Stimulated activated CD8-positive, alpha-beta memory T cell treated with anti-CD3 and anti-CD28 coated beads, Interleukin-7, amount 100 ng/mL, for 1 hour (primary cell): ENCODE measurements at places on chromosomes 2 and 18.

DNA sequence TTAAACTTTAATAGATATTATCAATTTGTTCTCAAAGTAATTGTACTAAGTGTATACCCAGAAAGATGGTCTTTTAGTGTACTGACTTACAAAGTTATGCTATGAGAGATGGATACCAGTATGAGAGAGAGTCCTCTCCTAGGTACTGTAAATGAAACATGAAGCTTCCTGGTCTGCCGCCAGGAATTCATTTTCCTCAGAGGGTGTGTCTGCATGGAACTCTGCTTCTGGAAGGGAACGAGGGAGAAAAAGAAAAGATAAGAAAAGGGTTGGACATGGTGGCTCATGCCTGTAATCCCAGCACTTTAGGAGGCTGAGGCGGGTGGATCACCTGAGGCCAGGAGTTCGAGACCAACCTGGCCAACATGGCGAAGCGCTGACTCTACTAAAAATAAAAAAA is 2.2 kb upstream of the SSB start:
- no peak for DNase-seq

GRCh38 chr2:73337828-73338227 is 44.5 kb upstream of the EGR4 start:
- no peak for DNase-seq

DNA sequence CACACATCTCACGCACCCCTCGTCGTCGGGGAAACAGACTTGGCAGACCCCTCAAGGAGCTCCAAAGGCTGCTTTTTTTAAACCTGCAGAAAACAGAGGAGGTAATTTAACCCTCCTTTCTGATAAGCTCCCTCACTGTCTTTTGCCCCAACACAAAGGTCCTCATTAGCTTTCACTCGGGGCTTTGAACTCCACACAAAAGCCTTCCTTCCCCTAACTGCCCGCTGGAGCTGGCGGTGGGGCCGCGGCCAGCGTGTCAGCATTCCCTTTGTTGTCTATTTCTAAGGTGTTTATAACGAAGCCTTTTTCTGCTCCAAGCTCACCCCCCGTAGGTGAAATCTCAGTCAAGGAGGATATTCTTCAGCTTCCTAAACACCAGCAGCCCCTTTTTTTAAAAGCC is 43.5 kb upstream of the ID2 start:
- DNase-seq: no peak

DNA sequence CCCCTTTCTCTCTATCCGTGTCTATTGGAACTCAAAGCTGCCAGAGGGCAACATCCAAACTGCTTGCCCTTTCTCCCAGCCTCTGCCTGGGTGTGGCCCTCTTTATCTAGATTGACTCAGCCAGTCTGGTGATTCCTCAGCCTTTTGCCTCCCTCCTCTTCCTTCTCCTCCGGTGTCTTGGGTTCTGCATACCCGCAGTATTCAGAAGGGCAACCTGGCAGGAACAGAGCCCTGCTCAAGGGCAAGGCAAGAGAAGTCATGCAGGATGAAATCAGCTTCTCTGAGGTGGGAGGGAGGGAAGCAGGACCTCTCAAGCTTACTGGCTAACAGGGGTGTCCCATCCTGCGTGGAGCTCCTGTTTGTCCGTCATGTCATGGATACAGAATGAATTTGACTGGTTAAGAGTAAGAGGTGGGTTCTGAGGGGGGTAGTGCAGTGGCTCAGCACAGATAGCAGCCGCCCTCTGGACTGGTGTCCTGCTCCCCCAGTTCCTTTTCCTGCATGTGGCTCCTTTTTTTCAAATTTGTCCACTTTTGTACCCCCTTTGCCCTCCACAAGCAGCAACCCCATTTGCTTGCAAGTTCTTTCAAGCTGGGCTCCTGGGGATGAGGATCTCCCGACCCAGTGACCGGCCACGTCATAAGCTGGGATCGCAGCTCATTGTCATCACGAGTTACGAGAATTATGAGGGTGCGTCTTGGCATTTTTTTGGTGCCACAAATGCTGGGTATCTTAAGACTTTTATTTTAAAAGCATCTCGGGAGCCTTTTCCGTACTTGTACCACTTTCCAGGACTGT is 154.1 kb downstream of the FHOD3 start:
- no peak for DNase-seq

DNA sequence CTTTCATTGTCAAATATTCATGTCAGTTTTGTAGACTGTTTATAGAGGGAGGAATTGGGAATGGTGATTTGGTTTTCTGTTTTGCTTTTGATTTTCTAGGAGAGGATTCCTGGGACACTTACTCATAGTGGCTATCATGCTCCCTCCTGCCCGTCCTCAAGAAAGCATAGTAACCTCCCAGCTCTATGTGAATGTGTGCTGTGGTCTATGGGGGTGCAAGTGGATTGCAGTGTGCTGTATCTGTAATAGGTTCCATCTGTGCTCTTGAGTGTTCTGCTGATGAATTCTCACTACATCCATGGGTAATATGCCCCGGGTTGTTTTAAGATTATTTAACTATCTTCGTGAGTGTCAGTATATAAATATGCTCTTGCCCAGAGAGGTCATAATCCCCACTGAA is 811.3 kb downstream of the CNTNAP5 start:
- DNase-seq: no peak

GRCh38 chr2:95024960-95025405 is 525 bp upstream of the MAL start:
- no peak for DNase-seq

DNA sequence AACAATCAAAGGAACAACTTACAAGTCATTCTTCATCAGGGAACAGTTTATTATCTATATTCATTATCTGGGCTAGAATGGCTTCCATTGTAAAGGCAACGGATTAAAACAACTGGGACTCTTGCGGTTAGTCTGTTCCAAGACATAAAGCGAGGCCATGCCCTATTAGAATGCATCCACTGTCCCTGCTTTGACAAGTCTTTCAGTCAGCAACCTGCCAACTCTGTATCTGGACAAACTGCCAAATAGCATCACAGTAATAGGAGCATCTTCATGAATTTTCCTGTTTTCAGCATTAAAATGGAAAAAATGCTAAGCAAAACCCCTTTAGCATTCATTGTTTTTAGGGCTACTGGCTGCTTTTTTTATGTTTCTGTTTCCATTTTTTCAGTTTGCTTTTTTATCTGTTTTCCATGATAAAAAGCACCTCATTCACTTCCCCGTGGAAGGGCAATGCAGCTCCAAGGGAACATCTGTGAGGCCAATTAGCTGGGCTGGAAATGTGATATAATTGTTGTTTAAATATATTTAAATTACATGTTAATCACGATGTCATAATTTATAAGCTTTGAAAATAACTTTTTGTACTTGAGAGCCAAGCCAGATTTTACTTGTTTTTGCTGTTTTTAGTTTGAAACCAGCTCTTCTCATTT is 834.3 kb downstream of the CPS1 start:
- no peak for DNase-seq

DNA sequence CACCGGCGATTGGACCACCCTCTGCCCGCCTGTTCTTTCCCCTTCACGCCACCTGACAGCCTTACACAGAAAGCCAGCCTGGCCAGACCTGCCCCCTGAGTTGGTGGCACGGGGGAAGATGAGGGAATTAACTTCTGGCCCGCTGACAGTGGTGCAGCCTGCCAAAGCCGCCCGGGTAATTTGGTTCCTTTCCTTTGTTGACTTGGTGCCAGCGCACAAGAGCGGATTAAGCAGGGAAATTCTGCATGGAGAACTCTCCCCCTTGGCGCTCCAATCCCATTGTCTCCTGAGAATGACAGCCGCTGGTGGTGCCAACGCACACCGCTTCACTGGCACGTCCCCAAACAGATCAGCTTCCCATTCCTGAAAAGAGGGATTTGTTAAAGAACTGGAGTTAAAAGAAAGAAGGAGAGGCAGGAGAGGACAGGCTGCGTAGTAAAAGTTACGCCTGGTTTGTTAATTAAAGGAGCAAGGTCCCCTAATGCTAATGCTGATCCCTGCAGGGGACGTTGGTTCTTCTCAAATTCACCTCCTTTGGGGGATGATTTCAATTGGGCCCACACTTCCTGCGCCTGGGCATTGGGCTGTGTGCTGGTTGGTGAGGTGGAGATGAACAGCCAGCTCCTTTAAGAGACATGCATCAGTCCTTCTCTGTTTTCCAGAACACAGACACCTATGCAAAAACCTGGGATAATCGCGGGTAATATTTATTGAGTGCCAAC is 286.8 kb downstream of the MYCN start:
- no peak for DNase-seq

GRCh38 chr18:24801001-24801400 is 340.6 kb downstream of the HRH4 start:
- DNase-seq: no peak

DNA sequence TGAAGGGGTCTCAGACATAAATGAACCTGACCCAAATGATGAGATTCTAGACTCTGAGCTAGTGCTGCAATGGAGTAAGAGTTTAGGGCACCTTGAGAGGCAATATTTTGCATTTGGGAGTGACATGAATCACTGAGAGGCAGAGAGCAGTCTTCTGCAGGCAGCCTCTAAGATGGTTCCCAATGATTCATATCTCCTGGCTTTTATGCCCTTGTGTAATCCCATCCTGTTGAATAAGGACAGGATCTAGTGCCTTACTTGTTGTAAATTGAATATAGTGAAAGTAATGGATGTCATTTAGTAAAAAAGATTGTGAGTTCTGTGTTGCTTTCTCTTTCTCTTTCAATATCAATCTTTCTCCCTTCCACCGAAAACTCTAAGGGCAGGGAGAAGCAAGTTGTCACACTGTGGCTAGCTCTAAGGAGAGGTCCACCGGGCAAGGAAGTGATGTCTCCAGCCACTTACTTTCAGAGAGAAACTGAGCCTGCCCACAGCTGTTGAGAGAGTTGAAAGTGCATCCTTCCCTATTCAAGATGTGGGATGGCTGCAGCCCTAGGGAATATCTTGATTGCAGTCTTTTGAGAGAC is 144.7 kb downstream of the TRIB2 start:
- DNase-seq: no peak

GRCh38 chr2:121128741-121129659 is 156.0 kb downstream of the TFCP2L1 start:
- no peak for DNase-seq

- DNase-seq: no peak
These were observed 276.8 kb downstream of the RIT2 start for GRCh38 chr18:42838546-42839145.

- no peak for DNase-seq
These were observed 58.5 kb downstream of the ACAA2 start for GRCh38 chr18:49754866-49755265.

GRCh38 chr2:28276076-28276618 is 116.5 kb upstream of the FOSL2 start:
- DNase-seq: no peak

- DNase-seq: no peak
These were observed 112.1 kb downstream of the LTBP1 start for GRCh38 chr2:33058716-33059470.

DNA sequence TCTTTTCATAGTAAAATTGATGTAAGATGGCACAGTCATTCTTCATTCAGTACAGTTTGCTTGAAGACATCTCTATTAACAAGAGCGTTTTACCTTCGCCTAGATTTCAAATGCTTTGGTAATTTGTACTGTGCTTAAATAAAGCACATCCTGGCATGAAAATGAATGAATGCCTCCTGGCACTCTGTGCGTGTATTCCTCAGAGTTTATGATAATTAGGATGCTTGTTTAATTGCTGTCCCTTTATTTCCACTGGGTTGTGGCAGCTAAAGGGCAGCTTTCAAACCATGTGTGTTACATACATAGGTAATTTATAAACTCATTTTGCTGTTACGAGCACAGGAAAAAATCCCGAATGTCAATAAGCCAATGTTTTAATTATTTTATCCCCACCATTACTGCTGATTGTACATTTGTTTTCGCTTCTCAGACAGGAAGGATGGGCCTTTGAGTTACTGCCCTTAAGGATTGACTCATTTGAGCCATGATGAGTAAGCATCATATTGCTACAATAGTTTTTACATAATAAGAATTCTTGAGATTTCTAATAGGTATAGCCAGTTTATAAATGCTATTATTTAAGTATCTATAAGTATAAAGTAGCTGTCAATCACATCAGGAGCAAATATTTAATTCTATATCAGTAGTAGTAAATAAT is 516.5 kb downstream of the XIRP2 start:
- no peak for DNase-seq
